ENCODE measurements at places on chromosomes 2 and 18. TPM values are rescaled to one million over a fixed set of nuclear protein-coding genes. Genes with fewer than 3 reads are reported as not detected.

Gene ZDBF2
- 8.4 TPM for total RNA-seq

Gene MAL
- total RNA-seq: 0.93 TPM

Gene ALPG
- not detected for total RNA-seq

DNA sequence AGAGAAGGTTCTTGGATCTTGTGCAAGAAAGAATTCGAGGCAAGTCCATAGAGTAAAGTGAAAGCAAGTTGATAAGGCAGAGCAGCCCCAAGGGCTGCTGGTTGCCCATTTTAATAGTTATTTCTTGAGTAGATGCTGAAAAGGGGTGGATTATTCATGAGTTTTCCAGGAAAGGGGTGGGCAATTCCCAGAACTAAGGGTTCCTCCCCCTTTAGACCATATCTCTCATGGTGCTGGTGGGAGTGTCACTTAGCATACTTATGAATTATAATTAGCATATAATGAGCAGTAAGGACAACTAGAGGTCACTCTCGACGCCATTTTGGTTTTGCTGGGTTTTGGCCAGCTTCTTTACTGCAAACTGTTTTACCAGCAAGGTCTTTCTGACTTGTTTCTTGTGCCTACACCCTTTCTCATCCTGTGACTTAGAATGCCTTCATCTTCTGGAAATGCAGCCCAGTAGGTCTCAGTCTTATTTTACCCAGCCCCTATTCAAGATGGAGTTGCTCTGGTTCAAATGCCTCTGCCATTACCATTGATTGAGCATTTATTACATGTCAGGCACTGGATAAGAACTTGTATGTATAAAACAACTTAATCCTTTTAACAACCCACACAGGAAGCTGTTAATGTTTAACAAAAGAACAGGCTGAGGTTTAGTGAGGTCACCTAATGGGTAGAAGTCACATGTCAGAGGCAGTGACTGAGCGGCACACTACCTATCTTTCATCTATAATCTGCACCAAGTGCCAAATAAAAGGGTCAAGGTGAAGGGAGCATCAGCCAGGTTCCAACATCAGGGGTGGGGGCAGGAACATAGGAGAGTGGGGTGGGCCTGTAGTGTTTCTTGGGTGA lies 250.9 kb downstream of the ICOS start:
- no peak for DNase-seq

DNA sequence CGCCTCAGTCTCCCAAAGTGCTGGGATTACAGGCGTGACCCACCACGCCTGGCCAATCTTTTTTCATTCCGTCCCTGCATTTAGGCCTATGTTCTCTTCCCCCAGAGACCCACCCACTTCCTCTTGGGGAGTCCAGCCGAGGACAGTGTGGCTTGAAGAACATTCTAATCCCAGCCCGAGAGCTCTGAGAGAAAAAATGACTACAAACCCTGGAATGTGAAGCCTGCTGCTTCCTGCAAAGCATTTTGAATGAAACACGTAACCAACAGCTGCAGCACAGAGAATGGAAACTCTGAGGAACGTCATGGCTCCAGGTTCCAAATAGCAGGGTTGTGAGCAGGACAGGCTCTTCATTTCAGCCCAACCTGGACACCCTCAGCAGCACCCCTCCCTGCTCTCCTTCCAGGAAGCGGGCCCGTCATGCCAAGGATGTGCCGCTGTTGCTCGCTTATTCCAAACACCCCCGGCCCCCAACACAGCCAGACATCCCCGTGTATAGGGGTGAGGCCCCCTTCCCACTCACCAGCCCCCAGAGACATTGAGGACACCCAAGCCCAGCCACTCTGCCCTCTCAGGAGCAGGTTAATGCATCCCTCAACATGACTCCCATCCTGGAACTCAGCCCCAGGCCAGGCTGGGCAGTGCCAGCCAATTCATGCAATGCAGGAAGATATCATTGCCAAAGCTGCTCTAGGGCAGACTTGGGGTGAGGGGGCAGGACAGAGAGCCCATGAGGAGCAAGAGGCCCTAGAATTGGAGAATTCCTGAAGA lies 139.8 kb downstream of the ZFP36L2 start:
- no peak for DNase-seq

DNA sequence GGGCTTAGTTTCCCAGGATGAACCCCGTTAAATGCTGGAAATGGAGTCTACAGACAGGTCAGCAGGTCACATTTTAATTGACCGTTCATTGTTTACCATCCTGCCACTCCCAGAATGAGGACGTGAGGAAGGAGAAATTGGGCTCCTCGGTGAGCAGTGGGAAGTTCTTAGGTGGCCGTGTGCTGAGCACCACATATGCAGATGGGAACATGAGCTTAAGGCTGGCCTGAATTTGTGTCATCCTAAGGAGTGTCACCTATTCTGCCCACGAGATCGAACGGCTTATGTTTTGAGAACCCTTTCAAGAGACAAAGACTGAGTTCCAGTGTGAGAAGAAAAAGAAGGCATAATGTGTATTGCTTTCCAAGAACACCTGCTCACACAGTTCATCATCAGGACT lies 234.4 kb upstream of the PXDN start:
- no peak for DNase-seq

DNA sequence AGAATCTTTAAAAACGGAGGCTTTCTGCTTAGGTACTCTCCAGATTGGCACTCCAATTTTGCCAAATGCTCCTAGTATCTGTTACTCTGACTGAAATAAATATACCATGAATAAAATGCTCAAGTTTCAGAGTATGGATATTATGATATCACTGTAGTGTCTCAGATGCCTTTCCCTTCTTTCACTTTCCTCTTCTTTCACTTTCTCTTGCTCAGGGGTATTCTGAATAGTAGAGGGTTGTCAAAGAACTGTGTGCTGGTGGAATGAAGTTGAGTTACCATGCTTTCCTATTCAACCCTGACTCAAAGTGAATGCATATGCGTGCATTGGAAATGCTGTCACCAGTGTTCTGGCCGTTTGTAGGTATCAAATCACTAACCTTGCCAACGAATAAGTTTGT lies 1015.2 kb upstream of the FANCL start:
- DNase-seq: no peak

GRCh38 chr18:51739044-51739666 lies 541.7 kb upstream of the MEX3C start:
- no peak for DNase-seq
